ENCODE measurements at places on chromosomes 6 and 20.

GRCh38 chr6:25218346-25218745 is 60.8 kb upstream of the CARMIL1 start:
- no peak for ATAC-seq

DNA sequence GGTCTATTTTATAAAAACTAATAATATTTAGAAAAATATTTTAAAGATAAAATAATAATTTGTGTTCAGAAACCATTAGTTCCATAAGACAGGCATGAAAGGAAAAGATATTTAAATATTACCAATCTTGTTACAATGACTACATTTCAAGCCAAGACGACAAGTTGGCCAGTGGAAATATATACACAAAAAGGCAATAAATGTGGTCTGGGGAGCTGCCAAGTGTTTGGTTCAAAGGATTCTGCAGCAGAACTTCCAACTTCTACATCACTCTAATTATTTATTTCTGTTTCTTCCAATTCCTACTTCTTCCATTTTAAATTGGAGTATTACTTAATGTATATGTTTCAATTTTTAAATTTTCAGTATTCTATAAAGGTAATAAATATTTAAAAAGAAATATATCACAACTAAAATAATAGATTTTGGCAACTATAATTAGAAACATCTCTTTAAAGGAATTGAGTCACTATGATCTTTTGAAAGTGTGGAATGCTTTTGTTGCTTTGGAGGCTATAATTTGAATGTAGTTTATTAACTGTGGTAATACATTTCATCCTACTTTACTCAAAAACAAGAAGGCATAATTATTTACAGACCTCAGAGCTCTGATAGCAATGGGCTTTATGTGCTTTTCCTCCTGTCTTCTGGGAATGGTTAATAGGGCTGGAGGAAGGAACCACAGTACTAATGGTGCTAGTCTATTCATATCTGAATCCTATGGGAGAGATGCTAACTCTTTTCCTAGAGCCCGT is 129.7 kb upstream of the FAM184A start:
- ATAC-seq, result no peak

GRCh38 chr6:78693835-78694234 is 173.5 kb upstream of the IRAK1BP1 start:
- no peak for ATAC-seq

GRCh38 chr20:53660078-53660909 is 66.7 kb upstream of the ZNF217 start:
- ATAC-seq, result peak; percentile 26

- ATAC-seq, result no peak
Observed at GRCh38 chr20:59829054-59829785, 104.2 kb downstream of the SYCP2 start.

DNA sequence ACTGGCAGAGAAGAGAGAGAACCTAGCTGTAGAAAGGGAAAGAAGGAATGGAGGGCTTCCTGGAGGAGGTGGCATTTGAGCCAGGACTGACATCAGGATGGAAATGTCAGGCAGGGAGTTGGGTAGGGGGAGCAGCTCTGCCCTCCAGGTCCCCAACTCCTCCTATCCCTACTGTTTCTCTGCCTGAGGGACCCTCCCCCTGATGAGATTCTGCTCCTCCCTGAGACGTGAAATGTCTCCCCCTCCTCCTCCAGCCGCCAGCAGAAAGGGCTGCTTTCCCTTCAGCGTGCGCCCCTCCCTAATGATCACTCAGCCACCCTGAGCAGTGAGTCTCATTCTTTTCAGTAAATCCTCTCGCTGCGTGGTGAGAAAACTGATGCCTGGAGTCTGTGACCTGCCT is 40.6 kb downstream of the HLA-DPB1 start:
- ATAC-seq, result no peak

GRCh38 chr20:34074101-34074760 is 37.8 kb downstream of the EIF2S2 start:
- ATAC-seq, result no peak

DNA sequence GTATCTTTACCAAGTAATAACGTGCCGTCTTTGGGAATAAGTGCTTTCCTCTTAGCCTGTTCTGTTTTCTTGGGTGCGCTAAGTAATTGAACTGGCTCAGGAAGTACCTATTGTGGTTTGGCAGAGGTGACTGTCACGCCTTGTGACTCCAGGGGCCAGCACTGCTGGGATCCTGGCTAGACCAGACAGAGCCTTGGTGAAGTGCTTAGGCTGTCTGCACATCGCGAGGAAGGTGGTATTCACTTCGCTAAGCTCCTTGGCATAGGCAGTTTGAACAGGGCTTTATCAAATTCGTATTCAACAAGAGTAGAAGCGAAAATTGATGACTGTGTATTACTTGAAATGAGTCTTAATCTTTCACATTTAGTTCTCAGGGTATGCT is 17.6 kb downstream of the PRDM1 start:
- peak; percentile 47 for ATAC-seq

DNA sequence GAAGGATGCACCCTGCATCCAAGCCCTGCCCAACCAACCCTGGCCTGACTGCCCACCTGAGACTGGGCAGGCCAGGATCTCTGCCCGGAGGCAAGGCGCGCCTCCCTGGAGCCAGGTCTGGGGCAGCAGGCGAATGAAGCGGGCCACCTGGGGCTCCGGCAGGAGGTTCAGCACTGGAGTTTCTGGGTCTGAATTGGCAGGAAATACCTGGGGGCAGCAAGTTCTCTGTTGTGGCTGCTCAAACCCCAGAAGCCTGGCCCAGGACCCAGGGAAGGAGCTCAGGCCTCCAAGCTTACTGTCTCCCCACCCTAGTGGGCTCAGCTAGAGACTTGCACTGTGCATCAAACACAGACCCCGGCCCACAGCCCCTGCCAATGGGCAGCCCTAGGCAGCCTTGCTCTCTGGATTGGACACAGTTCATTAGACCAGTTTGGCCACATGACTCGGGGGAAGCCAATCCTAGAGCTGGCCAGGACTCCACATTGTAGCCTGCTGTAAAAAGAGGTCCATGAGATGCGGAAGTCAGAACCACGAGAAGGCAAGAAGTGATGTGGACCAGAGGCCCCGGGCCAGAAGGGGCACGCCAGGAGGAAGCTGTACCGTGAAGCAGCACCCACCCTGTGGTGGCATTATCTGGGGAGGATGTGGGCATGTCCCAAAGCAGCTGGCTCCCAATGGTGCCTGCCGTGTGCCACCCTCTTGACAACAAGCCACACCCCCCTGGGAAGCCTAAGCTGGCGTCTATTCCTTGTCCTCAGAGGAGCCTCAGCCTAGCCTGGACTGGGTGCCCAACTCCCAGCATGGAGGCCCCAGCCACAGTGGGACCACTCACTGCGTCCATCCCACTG is 3.1 kb downstream of the CPXM1 start:
- ATAC-seq, result no peak

- ATAC-seq, result no peak
Observed at GRCh38 chr6:11343963-11344723, 111.7 kb upstream of the NEDD9 start.

- no peak for ATAC-seq
Observed at GRCh38 chr6:149049230-149049629, 268.3 kb upstream of the TAB2 start.

DNA sequence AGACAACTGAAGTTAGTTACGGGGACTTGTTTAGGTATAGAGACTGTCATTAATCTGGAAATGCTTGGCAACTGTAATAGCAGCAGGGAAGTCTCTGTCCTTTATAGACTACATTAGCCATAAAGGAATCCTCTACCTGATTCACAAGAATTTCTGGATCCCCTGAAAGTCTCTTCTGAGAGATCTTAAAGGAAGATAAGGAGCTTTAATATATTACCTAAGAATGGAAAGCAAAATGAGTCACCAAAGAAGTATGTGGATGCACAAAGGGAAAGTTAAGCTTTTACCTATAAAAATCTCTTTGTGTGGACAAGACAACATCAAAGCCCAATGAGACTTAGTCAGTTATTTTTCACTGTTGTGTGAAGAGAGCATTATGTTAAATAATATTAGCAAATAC is 92.2 kb upstream of the RSPO3 start:
- ATAC-seq, result no peak

DNA sequence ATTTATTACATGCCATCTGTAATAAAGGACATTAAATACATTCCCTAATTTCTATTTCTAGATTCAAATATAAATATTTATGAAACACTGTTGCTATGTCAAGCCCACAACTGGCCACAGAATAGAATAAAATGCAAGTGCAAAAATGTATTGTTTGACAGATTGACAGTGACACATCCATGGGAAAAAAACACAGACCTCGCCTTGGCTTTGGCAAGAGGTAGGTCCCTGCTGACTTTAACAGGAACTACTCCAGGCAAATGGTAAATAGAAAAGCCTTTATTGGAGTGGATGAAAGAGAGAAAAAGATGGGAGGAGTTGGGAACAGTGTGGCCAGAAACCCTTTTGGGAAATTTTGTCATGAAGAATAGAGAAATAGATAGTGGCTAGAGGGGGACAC is 622.9 kb downstream of the UTRN start:
- ATAC-seq, result no peak

DNA sequence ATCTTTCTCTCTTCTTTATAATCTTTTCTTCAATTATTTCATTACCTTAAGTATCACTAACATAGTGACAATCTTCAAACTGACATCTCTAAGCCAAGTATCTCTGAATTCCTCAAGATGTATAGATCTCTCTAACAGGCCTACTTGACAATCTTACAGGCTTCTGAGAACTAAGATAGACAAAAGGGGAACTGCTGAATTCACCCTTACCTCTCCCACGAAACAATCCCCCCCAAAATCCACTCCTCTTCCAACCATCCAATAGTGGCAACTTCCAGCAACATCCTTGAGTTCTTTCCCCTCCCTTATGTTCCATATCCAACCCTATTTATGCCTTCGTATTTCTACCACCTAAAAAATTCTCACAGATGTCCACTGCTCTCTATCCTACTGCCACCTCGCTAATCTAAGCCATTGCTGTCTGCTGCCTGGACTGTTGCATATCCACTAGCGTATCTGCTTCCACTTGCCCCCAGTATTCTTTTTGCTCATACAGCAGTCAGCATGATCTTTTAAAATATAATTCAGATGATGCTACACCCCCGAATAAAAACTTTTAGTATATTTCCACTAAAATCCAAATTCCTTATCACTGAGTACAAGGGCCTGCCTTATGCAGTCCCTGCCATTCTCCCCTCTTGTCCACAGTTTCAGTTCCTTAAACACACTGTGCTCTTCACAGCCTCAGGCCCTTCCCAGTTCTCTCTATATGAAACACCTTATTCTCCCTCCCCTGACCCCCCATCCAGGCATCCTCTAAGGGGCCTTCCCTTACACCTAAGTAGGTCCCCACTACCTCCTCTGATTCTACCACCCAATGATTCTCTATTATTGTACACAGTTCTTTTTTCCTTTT is 8.0 kb downstream of the REPS1 start:
- ATAC-seq, result no peak

DNA sequence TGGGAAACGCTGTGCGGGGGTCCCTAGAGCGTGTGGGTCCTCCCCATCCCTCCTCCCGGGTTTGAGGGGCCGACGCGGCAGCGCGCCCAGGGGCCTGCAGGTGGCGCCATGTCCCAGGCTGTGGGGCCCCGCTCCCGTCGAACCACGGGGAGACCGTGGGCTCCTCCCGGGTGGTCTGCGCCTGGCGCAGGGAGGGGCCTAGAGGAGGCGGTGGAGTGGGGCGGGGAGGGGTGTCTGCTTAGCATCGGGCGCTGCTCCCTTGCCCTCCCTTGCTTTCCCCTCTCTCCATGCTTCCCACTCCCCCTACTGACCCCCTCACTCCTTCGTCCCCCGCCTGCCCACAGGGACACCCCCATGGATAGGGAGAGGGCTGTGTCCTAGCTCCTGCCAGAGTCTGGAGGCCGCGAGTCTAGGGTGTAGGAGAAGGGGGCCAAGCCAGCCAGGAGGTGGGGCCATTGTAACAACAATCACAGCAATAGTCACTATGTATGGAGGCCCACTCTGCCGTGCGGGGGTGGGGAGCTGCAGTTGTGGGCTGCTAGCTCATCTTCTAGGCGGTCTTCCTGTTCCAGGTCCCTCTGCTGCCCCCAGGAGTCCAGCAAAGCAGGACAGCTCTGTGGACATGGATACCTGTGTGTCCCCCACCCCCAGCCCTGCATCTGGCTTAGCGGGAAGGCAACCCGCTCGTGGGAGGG is 51.7 kb downstream of the CHMP4B start:
- peak; percentile 28 for ATAC-seq

DNA sequence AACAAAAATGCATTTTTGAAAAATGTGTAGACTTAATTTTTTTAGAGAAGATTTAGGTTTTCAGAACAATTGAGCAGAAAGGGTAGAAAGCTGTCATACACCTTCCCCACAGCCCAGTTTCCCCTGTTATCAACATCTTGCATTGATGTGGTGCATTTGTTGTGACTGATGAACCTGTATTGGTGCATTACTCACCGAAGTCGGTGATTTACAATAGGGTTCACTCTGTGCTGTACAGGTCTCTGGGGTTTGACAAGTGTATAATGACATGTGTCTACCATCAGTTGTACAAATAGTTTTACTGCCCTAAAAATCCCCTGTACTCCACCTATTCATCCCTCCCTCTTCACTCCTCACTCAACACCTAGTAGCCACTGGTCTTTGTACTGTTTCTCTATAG is 23.8 kb upstream of the ADIG start:
- peak; percentile 69 for ATAC-seq

DNA sequence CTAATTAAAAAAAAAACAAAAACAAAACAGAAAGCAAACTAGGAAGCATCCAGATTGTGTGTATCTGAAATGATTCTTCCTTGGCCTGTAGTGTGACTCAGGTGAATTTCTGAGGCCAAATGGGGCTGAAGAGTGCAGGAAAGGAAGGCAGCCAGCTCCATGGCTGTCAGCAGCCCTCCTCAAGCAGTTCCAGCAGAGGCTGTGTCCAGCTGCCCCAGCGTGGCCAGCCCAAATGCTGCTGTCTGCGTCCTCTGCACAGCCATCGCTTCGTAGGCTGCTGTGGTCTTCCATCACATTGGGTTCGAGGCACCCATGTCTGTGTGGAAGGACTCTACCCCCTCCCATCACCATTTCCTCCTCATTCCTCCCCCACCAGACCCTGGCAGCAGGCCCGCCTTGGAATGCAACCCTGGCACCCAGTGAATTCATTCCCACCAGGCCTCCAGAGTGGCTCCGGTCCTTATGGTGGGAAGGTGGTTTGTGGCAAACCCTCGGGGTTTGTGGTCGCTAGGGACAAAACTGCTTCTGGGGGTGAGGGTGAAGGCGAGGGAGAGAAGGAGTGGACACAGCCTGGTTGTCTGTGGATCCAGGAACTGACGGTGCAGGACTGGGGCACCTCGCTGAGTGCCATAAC is 81.5 kb downstream of the MYLK4 start:
- no peak for ATAC-seq
